ENCODE measurements at places on chromosomes 4 and X.

GRCh38 chr4:169664615-169665014 lies 44.2 kb downstream of the CLCN3 start:
- no peak for DNase-seq

- DNase-seq = no peak
Observed at GRCh38 chr4:24914460-24914859, 1.6 kb upstream of the CCDC149 start.

DNA sequence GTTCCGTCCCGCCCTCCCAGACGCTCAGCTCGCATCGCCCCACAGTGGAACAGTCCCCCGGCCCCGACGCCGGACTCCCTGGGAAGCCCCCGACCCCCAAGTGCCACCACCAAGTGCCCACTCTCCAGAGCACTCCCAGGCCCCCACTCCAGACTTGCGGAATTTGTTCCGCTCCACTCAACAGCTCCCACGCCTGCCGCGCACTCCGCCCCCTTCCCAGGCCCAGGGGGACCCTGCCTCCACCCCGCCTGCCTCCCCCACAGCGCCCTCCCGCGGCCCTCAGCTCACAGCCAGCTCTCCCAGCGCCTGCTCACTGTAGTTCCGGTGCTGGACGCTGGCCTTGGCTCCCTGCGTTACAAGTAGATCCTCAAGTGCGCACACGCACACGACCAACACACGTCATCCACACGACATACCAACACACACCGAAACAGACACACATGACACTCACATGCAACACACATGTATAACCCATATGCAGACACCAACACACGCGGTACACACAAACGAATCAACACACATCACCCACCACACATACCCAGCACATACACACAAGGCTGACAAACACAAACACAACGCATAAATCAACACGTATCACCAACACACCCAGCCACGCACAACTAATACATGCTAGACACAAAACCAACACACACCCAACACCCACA lies 8.0 kb downstream of the MSX1 start:
- DNase-seq = no peak

- DNase-seq = no peak
Observed at GRCh38 chrX:69718102-69718501, 102.2 kb downstream of the EDA start.

- no peak for DNase-seq
Observed at GRCh38 chr4:184651899-184652298, 2.4 kb downstream of the PRIMPOL start.

- no peak for DNase-seq
Observed at GRCh38 chr4:172680691-172681090, 487.9 kb upstream of the GALNT7 start.

DNA sequence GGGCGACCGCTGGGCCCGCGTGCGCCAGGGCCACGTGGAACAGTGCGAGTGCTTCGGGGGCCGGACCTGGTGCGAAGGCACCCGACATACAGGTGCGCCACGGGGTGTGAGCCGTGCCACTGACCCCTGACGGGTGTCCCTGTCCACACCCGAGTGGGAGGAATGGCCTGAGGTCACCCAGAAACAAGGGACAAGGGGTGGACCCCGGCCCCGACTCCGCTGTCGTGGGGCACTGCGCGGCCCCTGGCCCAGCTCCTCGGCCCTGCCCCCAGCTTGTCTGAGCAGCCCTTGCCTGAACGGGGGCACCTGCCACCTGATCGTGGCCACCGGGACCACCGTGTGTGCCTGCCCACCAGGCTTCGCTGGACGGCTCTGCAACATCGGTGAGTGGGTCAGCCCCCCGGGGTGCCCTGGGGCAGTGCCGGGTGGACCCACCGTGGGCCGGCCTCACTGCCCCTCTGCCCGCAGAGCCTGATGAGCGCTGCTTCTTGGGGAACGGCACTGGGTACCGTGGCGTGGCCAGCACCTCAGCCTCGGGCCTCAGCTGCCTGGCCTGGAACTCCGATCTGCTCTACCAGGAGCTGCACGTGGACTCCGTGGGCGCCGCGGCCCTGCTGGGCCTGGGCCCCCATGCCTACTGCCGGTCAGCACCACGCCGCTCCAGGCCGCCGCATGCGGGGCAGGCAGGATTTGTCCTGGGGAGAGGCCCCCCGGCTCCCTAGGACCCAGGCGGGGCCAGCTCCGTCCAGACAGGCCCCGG lies 2.8 kb downstream of the HGFAC start:
- DNase-seq = no peak

GRCh38 chr4:111988514-111988913 lies 156.7 kb upstream of the FAM241A start:
- no peak for DNase-seq

- no peak for DNase-seq
Observed at GRCh38 chr4:151691639-151692442, 69.0 kb downstream of the GATB start.

DNA sequence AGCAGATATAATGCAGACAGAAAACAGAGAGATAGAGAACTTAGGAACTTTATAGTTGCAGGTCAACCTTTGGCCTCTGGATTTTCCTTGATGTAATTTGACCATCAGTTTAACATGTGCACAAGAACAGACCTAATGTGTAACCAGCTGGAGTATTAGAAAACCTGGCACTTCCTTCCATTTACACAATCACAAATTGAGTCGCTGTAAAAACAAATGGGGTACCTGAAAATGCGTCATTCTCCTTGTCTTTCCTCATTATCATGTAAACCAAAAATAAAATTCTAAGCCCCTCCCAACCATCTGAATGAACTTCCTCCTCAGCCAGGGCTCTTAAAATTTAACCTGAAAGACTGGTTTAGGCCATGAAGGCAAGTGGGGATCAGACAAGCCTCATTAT lies 358.4 kb upstream of the MAGEB16 start:
- no peak for DNase-seq

DNA sequence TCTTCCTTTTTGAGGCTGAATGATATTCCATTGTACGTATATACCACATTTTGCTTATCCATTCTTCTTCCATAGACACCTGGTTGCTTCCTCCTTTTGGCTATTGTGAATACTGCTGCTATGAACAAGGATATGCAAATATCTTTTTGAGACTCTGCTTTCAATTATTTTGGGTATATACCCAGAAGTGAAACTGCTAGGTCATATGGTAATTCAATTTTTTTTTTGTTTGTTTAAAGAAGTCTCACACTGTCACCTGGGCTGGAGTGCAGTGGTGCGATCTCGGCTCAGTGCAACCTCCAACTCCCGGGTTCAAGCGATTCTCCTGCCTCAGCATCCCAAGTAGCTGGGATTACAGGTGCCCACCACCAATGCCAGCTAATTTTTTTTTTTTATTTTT lies 75.3 kb downstream of the METTL14 start:
- DNase-seq = no peak

- no peak for DNase-seq
Observed at GRCh38 chr4:158758142-158758541, 10.7 kb upstream of the FNIP2 start.

DNA sequence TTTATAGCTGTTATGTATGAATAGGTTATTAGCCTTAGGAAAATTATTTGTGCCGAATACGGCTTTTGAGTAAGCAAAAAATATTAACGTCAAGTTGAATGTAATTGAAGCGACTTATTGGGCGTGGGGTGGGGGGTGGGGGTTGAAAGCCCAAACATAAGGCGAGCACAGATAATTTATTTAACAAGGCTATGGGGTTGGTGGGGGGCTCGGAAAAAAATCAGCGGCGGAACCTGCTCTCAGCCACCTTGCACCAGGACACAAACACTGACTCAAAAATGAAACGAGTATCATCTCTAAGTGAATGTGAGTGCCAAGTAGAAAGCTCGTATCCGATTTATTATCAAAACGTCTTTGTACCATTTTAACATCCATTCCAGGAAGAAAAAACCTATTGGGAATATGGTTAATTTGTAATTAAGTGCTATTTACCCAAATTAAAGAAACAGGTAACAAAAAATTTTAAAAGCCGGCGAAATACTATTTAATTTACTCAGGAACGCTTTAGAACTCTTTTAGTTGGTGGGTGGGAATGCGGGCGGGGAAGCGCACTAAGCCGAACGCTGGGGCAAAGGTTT lies 902 bp upstream of the LARP1B start:
- DNase-seq = no peak

DNA sequence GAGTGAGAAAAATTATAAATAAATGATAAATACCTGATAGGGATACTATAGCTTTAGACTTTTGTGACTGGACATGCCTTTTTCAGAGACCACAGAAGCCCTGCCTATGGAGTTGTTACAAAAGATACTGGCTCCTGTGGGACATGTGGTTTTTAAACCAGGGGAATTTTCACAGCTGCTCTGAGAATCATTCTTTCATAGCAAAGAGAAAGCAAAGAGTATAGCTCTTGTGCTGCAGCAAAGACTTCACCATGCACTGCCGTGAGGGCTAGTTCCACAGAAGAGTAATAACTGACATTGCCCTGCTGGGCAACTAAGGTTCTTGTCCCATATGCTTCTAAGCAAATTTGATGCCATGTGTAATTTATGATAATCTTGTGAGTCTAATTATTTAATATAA lies 98.2 kb downstream of the MAPK10 start:
- DNase-seq = no peak

GRCh38 chrX:76796311-76796710 lies 368.8 kb downstream of the MAGEE1 start:
- no peak for DNase-seq

DNA sequence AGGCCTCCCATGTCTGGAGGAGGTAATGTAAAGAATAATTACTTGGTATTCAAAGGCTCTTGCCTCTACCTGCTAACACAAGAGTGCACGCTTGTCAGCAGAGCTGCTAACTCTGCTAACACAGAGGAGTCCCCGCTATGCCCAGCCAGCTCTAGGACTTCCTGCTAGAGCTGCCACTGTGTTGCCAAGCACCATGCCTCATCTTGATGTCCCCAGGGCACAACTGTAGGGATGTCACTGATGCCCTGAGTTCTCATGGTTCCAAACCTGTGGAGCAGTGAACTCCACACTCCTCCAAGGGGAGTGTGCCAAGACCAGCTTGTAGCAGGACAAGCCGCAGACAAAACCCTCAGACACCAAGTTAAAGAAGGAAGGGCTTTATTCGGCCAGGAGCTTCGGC lies 55.3 kb upstream of the CLDN24 start:
- no peak for DNase-seq

GRCh38 chrX:136666088-136666487 lies 18.1 kb downstream of the CD40LG start:
- no peak for DNase-seq

- no peak for DNase-seq
Observed at GRCh38 chrX:19886375-19886774, 1.0 kb downstream of the SH3KBP1 start.

- no peak for DNase-seq
Observed at GRCh38 chrX:87808576-87809243, 291.1 kb downstream of the KLHL4 start.

GRCh38 chr4:84708406-84709135 lies 125.6 kb downstream of the CDS1 start:
- no peak for DNase-seq

- no peak for DNase-seq
Observed at GRCh38 chr4:76494871-76495590, 60.0 kb downstream of the SHROOM3 start.

GRCh38 chr4:853416-853781 lies 27.5 kb upstream of the CPLX1 start:
- DNase-seq = no peak

- DNase-seq = no peak
Observed at GRCh38 chr4:25112995-25113380, 47.3 kb downstream of the SEPSECS start.

DNA sequence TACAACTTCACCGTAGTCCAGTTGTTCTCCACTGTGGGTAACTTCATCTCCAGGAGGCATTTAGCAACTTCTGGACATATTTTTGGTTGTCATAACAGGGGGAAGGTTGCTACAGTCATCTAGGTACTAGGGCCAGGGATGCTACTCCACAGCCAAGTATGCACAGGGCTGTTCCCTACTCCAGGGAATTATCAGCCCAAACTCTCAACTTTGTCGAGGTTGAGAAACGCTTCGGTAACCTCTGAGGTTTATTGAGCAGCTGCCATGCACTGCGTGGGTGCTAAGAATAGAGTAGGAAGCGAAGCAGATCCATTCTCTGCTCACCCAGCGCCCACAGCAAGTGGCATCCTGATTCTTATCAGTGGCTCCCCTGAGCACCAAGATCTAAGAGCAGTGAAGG lies 8.2 kb downstream of the FGFBP1 start:
- no peak for DNase-seq

DNA sequence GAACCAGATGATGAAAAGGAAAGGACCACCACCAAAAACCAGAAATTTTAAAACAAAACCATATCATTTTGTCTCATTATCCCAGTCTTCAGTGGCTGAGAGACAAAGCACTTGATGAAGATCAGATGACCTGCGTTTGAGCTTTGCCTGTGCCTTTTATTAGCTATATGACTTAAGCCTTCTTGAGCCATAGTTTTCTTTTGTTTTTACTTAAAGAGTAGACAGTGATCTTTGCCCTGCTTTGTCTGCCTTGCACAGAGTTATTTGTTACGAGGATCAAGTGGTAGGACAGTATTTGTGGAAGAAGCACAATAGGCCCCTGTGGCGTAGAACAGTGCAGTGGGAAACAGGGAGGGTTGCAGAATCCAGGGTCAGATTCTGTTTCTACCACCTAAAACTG lies 89.9 kb downstream of the SLC10A6 start:
- DNase-seq = no peak

DNA sequence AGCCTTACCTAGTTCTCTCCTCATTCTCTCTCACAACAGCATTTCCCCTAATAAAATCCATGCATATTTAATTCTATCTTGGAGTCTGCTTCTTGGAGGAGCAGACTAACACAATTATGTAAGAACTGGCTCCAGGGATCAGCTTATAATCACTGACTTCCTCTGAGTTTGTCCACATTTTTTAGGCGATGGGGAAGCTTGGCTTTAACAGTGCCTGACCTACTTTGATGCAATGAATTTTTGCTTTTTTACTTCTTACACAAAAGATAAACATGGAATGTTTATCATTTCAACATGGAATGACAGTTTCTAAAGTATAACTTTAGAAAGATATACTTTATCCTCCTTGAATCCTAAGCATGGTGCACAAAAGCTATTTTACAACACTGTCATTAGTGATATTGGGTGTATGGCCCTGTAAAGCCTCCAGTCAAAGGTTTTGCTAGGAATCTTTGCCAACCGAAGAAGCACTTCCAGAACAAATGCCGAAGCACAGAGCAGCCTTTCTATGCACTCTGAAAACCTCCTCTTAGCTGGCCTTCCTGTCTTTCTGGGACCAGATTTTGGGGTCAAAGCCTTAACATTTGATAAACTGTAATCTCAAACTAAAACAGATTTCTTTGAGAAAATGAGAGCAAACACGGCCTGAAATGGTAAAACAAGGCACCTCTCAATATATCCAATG lies 736 bp downstream of the BDH2 start:
- no peak for DNase-seq

GRCh38 chr4:48065587-48066052 lies 49.0 kb downstream of the NIPAL1 start:
- no peak for DNase-seq

GRCh38 chrX:363621-364375 lies 22.9 kb downstream of the PPP2R3B start:
- no peak for DNase-seq

GRCh38 chr4:176588436-176588835 lies 204.3 kb downstream of the VEGFC start:
- no peak for DNase-seq
